ENCODE measurements at places on chromosomes 5 and 9.

- DNase-seq: no peak
Measured at GRCh38 chr5:36161361-36161760, 9.4 kb downstream of the SKP2 start.

DNA sequence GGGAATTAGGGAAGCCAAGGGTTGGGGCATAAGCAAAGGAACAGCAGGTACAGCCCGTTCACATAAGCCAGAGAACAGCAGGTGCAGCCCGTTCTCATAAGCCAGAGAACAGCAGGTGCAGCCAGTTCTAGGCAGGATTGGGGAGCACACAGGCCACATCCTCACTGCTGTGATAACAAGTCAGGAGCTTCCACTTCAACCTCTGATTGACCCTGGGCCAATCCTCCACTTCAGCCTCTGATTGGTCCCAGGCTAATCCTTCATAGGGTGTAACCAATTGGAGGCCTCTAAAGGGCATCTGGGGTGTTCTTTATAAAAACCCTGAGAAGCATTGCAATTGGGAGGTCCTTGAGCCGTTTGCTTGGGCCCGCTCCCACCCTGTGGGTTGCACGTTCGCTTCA lies 27.5 kb downstream of the CEL start:
- DNase-seq: no peak

DNA sequence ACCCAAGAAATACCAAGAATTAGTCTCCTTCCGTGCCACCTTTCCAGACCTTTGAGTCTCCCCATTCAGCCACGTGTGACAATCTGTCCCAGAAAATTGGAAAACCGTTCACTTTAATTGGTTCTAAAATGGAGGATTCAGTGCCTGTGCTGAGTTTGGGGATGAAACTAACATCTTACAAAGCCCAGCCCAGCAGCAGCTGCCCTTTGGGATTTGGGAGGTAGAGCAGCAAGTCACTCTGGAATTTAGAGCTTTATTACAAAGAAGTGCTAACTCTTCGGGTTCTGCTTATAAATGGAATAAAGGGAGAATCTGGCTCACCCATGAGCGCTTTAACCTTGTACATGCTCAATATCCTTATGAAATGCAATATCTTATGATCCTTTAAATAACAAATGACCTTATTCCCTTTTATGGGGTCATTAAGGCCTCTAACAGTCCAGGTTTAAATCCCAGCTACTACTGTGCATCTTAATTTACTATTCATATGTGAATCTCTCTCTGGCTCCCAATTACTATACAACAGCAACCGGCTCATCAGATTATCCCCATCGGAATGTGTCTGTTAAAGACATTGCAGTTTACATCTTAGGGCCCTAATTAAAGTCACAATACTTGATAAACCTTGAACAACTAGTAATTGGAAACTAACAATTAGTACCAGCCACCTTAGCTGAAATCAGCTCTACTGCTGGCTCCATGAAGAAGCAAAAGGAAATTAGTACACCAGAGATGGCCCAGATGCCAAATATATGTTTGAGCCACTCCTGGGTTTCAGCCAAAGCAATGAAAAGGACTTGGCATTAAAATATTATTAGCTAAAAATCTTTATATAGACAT lies 271.8 kb upstream of the SMARCA2 start:
- DNase-seq: no peak

DNA sequence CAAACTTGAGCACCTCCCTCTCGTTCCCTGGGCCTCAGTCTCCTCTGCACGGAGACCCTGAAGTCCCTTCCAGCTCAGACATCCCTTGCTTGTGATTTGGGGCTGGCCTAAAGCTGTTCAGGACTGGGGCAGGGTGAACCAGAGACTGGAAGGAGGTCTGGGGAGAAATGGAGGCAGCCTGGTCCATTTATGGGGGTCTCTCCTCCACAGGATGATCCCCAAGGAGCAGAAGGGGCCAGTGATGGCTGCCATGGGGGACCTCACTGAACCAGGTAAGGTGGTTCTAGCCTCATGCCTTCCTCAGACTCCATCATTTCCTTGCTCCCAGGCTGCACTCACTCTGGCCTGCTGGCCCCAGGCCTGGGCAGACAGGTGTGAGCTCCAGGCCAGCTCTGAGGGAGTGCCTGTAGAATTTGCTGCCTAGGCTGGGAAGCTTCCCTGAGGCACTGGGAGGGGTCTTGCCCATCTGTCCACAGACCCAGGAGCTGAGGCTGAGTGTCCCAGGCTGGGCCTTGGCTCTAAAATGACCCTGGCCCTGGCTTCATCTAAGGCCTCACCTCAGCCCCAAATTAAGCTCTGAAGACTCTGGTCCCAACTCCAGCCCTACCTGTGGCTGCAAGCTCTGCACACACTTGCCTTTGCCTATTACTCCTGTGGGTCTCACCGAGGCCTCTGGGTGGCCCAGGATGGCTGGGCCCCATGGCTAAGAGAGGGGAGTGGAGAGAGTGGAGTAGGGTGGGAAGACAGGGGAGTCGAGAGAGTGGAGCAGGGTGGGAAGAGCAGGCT lies 1.9 kb downstream of the MYOZ3 start:
- DNase-seq: no peak

GRCh38 chr9:81614335-81614734 lies 75.0 kb downstream of the TLE1 start:
- DNase-seq: no peak

DNA sequence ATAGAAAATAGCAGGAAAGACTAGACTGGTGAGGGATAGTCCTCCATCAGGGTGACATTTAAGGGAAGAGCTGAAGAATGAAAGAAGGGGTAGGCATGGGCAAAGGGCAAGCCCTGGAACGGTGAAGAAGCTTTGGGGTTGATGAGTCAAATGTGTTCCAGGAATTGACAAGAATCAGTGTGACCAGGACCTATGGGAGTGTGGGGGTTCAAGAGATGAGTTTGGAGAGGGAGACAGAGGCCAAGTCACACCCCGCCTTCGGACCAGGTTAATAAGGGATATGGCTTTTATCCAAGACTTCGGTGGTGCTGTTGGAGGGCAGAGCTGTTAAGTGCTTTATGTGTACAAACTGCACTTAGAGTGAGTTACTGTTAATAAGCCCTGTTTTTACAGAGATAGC lies 920 bp downstream of the PMPCA start:
- DNase-seq: no peak

GRCh38 chr9:20513126-20513913 lies 109.0 kb downstream of the MLLT3 start:
- DNase-seq: no peak

DNA sequence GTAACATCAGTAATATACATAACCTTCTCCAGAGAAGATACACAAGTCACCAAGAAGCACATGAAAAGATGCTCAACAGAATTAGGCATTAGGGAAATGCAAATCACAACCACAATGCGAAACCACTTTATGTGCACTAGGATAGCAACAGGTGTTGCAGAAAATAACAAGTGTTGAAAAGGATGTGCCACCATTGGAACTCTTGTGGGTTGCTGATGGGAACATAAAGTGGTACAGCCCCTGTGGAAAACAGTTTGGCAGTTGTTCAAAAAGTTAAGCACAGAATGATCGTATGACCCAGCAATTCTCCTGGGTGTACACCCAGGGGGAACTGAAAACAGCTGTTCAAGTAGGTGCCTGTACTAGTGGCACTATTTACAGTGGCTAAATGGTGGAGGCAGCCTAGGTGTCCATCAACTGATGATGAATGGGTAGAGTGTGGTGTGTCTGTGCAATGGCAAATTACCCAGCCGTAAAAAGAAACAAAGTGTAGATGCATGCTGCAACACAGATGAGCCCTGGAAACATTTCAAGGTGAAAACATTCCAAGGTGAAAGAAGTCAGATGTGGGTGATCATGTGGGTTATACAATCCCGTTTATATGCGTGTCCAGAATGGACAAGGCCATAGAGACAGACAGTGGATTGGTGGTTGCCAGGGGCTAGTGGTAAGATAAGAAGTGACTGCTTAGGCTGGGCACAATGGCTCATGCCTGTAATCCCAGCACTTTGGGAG lies 27.2 kb downstream of the CCDC69 start:
- no peak for DNase-seq

GRCh38 chr5:113682497-113683136 lies 169.1 kb downstream of the YTHDC2 start:
- DNase-seq: no peak

DNA sequence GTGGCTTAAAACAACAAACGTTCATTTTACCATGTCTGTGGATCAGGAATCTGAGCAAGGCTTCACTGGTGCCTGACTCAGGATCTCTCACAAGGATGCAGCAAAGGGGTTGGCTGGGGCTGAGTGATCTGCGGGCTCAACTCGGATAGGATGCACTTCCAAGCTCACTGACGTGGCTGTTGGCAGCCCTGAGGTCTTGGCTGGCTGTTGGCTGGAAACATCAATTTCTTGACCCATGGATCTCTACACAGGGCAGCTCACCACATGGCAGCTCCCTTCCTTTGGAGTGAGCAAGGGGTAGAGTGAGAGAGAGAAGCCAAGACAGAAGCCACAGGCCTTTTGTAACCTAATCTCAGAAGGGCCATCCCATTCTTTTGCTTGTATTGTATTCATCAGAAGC lies 202.1 kb downstream of the NXNL2 start:
- no peak for DNase-seq

GRCh38 chr9:109314011-109314531 lies 6.8 kb downstream of the EPB41L4B start:
- no peak for DNase-seq

- no peak for DNase-seq
Measured at GRCh38 chr5:32217886-32218396, 43.8 kb upstream of the GOLPH3 start.

DNA sequence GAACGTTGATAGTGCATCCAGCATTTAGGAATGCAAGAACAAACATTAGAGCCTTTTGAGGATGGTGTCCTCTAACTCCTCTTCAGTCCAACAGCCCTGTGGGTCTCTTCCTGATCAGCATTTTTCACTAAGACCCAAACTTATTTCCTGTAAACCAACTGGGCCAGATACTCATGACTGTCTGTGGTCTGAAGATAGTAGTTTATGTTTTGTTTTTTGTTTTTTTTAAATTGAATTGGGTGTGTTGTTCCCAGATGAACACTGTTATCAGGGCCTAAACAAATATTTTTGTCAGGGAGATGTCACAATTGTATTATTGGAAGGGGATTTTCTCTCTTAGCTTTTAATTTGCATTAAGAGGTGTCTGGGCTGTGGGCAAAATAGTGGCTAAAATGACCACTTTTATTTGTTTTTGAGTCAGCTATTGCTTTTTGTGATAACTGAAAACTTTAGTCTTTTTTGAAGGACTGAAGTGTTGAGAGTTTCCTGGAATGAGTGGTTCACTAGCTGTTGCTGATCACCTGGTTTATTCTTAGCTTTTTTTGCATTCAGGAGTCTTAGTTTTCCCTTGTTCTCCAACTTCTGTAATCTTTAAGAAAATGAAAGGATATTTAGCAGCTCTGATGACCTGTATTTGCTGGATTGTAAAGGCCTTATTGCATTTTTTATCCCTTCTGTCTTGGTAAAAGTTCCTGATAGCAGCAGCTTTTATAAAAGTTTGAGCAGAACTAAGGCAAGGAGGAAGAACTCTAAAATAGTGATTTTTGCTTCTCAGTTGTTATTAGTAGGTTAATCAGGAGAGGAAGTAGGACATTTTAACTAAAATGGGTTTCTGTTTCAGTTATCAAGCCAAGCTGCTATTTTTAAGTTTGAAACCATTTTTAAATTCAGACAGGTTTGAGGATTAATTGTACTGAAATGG lies 5.5 kb downstream of the MAN2A1 start:
- DNase-seq: no peak

GRCh38 chr9:134678206-134678605 lies 36.6 kb downstream of the COL5A1 start:
- DNase-seq: no peak

DNA sequence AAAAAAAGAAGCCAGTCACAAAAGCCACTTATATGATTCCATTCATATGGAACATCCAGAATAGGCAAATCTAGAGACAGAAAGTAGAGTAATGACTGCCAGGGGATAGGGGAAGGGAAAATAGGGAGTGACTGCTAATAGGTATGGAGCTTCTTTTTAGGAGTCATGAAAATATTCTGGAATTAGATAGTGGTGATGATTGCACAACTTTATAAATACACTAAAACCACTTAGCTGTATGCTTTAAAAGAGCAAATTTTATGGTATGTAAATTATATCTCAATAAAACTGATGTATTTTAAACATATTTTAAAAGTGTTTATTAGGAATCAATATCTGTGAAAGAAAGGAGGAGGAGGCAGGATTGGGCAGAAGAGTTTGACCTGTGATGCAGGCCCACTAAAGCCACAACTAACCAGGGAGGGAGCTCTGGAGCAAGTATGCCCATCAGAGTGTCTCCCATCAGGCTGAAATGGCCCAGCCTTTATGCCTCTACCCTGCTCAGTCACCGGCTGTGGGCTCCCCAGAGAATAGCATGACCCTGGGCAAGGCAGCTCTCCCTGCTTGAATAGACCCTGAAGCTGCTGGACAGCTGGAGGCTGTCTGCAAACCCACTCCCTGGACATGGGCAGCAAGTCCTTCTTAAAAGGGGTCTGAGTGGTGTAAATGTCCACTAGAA lies 96.0 kb upstream of the SLC44A1 start:
- no peak for DNase-seq

DNA sequence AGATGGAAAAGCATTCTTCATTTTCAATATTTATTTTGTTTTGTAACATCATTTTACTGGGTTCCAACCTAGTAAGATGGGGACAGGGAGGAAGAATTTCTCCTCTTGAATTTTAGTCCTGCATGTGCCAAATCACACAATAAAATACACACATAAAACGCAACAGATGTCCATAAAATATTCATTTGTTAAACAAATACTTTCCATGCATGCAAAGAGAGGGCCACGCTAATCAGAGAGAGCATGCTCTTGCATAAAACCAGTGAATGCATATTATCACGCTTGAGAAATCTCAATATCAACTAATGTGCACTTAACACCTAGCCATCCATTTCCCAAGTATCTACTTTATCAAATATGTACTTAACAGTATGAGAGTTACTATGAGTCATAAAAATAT lies 212.6 kb upstream of the TARS1 start:
- no peak for DNase-seq

DNA sequence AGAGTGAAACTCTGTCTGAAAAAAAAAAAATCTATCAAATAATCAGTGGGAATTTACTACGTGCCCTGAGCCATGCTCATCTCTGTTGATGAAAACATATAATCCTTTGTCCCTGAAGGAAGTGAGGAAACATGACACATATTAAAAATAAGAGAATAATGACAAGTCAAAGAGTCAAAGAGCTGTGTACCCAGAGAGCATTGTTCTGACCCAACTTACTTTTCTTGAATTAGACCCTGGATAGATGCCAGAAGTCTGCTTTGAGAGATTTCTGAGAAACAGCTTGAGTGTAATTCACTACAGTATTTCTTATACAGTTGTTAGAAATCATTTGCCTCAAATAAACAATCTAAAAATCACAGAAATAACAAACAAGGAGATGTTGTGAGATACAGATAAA lies 490.0 kb upstream of the PIK3R1 start:
- no peak for DNase-seq

DNA sequence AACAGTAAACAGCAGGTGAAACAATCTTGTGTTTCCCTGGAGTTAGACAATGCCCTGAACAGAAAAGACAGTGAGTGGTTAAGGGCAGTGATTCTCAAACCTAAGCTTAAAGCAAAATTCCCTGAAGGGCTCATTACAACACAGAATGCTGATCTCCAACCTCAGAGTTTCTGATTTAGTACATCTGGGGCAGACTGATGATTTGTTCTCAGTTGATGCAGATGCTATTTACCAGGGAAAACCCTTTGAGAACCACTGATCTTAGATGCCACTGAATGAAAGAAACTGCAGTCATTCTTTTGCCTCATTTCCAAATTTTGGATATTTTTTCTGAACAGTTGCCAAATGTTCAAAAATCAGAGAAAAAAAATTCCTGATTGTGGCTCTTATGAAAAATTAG lies 18.7 kb upstream of the ADAM19 start:
- DNase-seq: no peak
